Activated CD8-positive, alpha-beta T cell treated with anti-CD3 and anti-CD28 coated beads for 36 hours (primary cell): ENCODE measurements at places on chromosomes 7 and 10. TPM values are rescaled to one million over a fixed set of nuclear protein-coding genes. Genes with fewer than 3 reads are reported as not detected.

The TMEM229A gene
- not detected for total RNA-seq

The IFIT1 gene
- 6.3 TPM for total RNA-seq

The ALOX5 gene
- 0.60 TPM for total RNA-seq

The PLEKHS1 gene
- not detected for total RNA-seq

The UBE2D4 gene
- 8.8 TPM for total RNA-seq

The LRRD1 gene
- not detected for total RNA-seq

The FLNC gene
- total RNA-seq = 0.14 TPM

The NPSR1 gene
- total RNA-seq = not detected

The OR6B1 gene
- not detected for total RNA-seq

The ATP6V0A4 gene
- not detected for total RNA-seq

The LAMB1 gene
- total RNA-seq = 0.36 TPM

The ADRA2A gene
- total RNA-seq = not detected

The TMEM225B gene
- 0.92 TPM for total RNA-seq

The FGFBP3 gene
- total RNA-seq = 2.2 TPM

The VPS37D gene
- 0.87 TPM for total RNA-seq

The FAM241B gene
- 12.5 TPM for total RNA-seq

The RBP3 gene
- not detected for total RNA-seq

The CADPS2 gene
- not detected for total RNA-seq

The TMEM176A gene
- total RNA-seq = not detected

The NEUROD6 gene
- not detected for total RNA-seq

The ADCY1 gene
- 0.02 TPM for total RNA-seq

The PDGFA gene
- total RNA-seq = 16.7 TPM

The SPDYE11 gene
- not detected for total RNA-seq

The EN2 gene
- total RNA-seq = not detected

The CRHR2 gene
- total RNA-seq = not detected

The C7orf25 gene
- 3.4 TPM for total RNA-seq

The GTF2IRD1 gene
- total RNA-seq = 1.2 TPM

The SH2D4B gene
- total RNA-seq = 0.20 TPM

The IGFBP1 gene
- total RNA-seq = not detected

The HPSE2 gene
- total RNA-seq = not detected

The CFAP46 gene
- total RNA-seq = not detected

The GNAT3 gene
- not detected for total RNA-seq

The SRRT gene
- 211 TPM for total RNA-seq

The TBX20 gene
- not detected for total RNA-seq

The UCN3 gene
- not detected for total RNA-seq

The NKX2-3 gene
- not detected for total RNA-seq

The FERD3L gene
- total RNA-seq = not detected

The SLC29A3 gene
- total RNA-seq = 3.3 TPM

The NOS3 gene
- total RNA-seq = 5.4 TPM

The TACC2 gene
- total RNA-seq = not detected

The ITPRID1 gene
- total RNA-seq = not detected

The GFRA1 gene
- not detected for total RNA-seq

The MYH16 gene
- not detected for total RNA-seq

The LAMB4 gene
- total RNA-seq = not detected

The WNT8B gene
- total RNA-seq = 0.47 TPM

The ARPC1B gene
- 304 TPM for total RNA-seq

The PPP2R2D gene
- total RNA-seq = 32.3 TPM

The TNPO3 gene
- total RNA-seq = 58.4 TPM
